ENCODE measurements at places on chromosomes 2 and 18.

- DNase-seq, result no peak
Observed at GRCh38 chr2:195763866-195764265, 106.8 kb downstream of the SLC39A10 start.

DNA sequence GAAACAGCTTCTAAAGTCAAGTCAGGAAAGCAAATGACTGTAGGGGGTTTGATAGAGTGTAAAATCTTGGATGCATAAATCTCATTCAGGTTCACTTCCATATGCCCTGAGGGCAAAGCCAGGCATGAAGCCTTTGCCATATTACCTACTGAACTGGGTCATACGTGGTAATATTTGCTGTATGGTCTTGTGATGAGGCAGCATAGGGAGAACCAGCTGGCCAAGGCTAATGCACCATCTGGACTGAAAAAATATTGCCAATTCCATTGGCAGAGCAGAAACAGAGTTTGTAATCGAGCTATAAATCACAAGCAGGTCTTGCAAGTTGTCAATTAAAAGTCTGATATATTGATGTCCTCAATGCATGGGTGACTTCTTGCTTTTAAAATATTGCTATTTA, 243.8 kb downstream of the ERBB4 start:
- no peak for DNase-seq

GRCh38 chr18:489244-490023, 11.1 kb downstream of the COLEC12 start:
- no peak for DNase-seq

GRCh38 chr2:26974352-26974751, 3.9 kb downstream of the MAPRE3 start:
- no peak for DNase-seq

DNA sequence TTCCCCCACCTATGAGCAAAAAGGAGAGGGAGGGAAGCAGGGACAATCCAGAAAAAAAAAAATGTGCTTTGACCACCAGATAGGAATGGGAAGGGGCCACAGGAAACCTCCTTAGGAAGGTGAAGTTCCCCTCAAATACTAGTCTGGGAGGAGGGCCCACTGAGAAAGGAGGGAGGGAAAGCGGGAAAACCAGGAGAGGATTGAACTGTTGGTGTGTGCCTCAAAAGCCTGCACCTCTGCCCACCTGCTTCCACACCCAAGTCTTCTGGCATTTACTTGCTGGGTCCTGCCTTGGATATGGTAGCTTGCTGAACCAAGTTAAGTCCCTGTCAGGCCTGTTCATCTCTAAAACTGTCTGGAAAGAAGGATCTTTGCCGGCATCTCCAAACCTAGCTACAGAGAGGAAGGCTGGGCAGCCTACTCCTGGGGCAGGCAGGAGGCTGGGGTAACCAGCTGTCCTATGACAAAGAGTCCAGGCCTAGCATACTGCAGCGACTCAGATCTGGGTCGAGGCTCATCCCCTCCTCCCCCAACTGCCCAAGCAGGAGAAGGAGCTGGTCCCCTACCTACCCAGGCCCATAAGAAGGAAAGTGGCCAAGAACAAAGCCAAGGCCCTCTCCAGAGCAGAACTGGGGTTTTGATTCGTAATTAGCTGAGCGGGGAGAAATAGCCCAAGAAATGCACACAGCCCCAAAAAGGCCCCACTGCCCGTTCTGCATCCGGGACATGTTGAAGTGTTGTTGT, 3.0 kb downstream of the EN1 start:
- no peak for DNase-seq

DNA sequence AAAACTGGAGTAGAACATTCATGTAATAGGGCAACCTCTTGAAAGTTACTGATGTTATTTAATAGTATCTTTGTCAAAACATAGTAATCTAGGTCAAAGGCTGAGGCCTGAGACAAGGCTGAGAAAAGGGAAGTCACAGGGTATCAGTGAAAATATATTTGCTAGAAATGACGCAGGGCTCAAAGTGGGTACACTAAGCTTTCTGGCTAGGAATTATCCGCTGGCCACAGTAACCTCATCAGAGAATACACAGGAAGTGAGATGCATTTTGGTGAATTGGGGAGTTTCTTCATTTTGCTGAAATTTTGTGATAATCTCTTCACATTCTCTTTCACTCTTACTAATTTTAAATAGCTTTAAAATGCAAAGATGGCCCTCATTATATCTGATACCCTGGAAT, 206.8 kb downstream of the OTX1 start:
- no peak for DNase-seq

GRCh38 chr18:23819001-23819400, 129.7 kb downstream of the LAMA3 start:
- no peak for DNase-seq

- no peak for DNase-seq
Observed at GRCh38 chr2:110100480-110100879, 15.1 kb downstream of the MALL start.

All from HuH-7.5 (cell line).